Chondrocyte (in vitro differentiated cells): ENCODE measurements at places on chromosomes 4 and X. TPM values are rescaled to one million over a fixed set of nuclear protein-coding genes. Genes with fewer than 3 reads are reported as not detected.

The RGS12 gene
- 19.0 to 24.2 TPM (median 19.3 TPM) in 3 replicates for total RNA-seq

The F11 gene
- not detected in 3 replicates for total RNA-seq

The ARX gene
- total RNA-seq, result not detected in 3 replicates

The C1QTNF7 gene
- 0.33 to 1.0 TPM (median 0.53 TPM) in 3 replicates for total RNA-seq
